CD8-positive, alpha-beta T cell (primary cell): ENCODE measurements at places on chromosomes 6 and 20.

- DNase-seq: peak; percentile 68
Measured at GRCh38 chr6:138001750-138002349, 105.4 kb downstream of the PERP start.

DNA sequence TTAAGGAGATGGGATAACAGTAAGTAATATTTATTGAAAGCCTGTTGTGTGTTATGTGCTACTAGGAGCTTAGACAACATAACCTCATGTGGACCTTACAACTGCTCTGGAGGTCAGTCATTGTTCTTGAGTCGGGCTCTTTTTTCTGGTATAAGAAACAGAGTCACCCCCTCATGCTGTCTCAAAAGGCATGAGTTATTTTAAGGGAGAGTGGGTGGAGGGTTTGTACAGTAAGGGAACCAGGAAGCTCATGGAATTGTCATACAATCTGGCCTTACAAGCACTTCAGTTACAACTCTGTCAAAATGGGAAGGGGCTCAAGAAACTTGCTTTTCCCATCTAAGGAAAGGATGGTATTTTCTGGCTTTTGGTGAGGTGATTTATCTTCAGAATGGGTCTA lies 16.5 kb upstream of the DSE start:
- no peak for DNase-seq

- DNase-seq: no peak
Measured at GRCh38 chr20:24955045-24955444, 6.0 kb downstream of the CST7 start.

DNA sequence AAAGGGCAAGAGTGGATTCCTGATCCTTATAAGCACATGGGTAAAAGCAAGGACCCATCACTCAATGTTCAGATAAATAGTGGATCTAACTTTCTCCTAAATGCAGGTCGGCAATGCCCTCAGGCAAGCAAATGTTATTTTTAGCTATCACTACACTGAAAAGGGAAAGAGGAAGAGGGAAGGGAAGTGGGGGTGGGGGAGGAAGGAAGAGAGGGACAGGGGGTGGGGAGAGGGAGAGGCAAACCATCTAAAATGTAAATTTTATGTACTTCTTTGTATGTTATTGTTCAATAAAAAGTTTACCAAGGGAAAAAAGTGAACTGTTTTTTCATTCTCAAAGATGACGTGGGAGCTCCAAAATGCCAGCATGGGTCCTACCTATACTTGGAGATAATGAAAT lies 44.2 kb downstream of the CHD6 start:
- DNase-seq: no peak

- no peak for DNase-seq
Measured at GRCh38 chr20:21665687-21666446, 39.6 kb upstream of the PAX1 start.
